Stimulated activated CD8-positive, alpha-beta memory T cell treated with anti-CD3 and anti-CD28 coated beads, Interleukin-7, amount 100 ng/mL, for 1 hour (primary cell): ENCODE measurements at places on chromosomes 6 and 20.

GRCh38 chr6:44682987-44683779, 295.7 kb downstream of the CDC5L start:
- no peak for DNase-seq

GRCh38 chr6:169212436-169212835, 41.2 kb downstream of the THBS2 start:
- no peak for DNase-seq

- DNase-seq, result no peak
These were observed 105.9 kb upstream of the FOXC1 start for GRCh38 chr6:1503811-1504210.

- DNase-seq, result no peak
These were observed 228.2 kb downstream of the MYLK4 start for GRCh38 chr6:2522521-2522920.

- no peak for DNase-seq
These were observed 203.0 kb downstream of the SAMD5 start for GRCh38 chr6:147711476-147711875.
